HS-27A (cell line): ENCODE measurements at places on chromosomes 1 and 21.

DNA sequence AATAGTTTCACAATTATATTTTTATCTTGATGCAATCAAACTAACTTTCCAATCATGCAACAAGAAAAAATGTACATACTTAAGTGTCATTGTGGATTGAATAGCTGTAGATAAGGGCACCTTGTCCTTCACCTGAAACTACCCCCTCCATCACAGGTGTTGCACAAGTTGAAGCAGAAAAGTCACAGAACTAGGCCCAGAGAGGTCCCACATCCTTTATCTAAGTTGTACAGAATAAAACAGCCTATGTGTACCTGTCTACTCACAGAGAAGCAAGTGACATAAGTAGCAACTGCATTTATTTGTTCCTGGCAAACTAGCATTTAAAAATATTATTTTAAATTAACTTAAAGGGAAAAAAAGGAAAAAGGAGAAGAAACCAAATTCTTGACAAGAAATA is 256.8 kb downstream of the FAF1 start:
- no peak for DNase-seq

- DNase-seq, result no peak
Observed at GRCh38 chr1:116254776-116255175, 118.3 kb upstream of the ATP1A1 start.

DNA sequence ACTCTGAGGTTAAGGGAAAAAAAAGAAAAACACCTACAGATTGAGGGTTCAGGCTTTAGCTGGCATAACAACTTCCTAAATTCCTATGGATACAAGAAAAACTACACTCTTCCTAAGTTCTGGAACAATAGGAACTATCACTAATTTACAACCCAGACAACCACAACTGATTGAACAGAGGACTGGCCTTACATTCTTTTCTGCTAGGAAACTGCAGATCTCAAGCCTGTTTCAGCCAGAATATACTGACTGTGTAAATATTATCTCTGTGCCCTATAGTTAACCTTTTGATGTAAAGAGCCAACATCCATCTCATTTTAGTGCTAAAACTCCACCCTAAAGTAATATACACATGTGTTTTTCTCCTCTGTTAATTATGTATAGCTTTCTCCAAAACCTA is 1186.5 kb upstream of the TMPRSS15 start:
- DNase-seq, result no peak

DNA sequence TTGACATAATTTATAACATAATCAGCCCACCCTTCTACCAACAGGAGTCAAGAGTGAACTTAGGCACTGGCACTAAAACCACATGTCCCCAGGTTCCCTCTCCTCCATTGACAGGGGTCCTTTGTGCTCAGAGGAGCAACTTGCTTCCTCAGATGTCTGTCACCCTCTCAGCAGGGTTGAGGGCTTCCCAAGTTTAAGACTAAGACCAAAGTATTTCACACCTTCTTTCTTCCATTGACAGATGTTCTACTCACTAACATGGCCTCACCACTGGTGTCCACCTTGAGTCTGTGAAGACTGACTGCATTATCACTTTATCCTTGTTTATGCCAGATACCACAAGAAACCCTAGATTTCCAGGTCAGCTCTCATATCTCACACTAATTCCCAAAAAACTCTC is 56.5 kb downstream of the CCDC18 start:
- DNase-seq, result no peak

GRCh38 chr1:9912264-9912936 is 2.3 kb upstream of the CTNNBIP1 start:
- DNase-seq, result no peak

- DNase-seq, result no peak
Observed at GRCh38 chr1:170520601-170521000, 11.4 kb upstream of the GORAB start.

DNA sequence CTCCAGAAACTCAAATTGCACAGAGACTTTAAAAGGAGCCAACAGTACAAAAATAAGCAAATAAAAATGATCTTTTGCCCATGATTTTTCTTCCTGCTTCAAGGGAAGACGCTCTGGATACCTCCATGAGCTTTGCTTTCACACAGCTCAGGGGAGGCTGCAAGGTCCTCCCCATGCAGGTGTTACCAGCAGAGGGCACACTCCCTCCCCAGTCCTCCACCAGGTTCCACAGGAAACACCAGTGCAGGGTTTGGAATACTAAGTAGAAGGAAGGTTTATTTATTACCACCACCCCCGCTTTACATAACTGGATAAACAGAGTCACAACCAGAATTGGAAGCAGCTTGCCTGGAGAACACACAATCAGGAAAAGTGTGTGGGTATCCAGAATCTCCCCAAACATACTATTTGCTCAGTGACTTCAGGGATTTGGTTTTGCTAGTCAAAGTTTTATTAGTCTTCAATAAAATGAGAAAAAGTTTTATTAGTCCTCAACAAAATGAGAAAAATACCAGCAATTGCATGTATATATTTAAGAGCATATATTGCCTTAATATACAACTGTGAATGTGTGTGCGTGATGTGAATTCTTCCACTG is 37.3 kb downstream of the HSD3B1 start:
- no peak for DNase-seq

DNA sequence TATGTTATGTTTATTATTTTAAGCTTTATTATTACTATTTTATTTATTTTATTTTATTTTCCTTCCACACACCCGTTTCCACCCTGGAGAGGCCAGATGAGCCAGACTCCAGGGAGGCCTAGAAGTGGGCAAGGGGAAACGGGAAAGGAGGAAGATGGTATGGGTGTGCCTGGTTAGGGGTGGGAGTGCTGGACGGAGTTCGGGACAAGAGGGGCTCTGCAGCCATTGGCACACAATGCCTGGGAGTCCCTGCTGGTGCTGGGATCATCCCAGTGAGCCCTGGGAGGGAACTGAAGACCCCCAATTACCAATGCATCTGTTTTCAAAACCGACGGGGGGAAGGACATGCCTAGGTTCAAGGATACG is 468 bp upstream of the MX1 start:
- DNase-seq, result no peak

DNA sequence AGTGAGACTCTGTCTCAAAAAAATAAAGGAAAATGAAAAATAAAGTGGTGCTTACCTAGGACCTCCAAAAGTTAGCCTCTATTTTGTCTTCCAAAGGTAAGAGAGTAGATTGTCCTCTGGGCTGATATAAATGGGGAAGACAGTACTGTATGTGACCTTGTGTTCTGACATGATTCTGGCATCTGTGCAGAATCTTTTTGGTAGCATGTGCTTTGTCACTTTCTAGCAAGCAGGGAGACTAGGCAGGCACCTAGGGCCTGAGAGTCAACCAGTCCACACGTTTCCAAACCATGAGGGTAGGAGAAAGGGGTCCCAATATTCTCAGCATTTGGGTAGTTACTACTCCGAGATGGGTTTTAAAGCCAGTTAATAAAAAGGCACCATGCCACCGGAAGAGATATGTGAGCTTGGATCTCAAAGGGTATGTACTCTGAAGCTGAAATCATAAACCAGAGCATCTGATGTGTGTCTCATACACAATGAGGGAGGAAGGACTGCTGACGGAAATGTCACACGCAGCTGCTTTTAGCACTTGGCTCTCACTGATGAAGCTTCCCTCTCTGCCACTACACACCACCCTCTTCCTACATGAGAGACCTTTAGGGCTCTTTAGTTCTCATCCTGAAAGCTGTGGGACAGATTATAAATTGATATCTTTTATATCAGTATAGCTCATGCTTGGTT is 27.0 kb upstream of the SLC16A1 start:
- no peak for DNase-seq

GRCh38 chr1:34924759-34925555 is 4.5 kb downstream of the DLGAP3 start:
- DNase-seq, result peak; percentile 8

GRCh38 chr21:46114963-46115362 is 17.1 kb downstream of the COL6A2 start:
- DNase-seq, result no peak

DNA sequence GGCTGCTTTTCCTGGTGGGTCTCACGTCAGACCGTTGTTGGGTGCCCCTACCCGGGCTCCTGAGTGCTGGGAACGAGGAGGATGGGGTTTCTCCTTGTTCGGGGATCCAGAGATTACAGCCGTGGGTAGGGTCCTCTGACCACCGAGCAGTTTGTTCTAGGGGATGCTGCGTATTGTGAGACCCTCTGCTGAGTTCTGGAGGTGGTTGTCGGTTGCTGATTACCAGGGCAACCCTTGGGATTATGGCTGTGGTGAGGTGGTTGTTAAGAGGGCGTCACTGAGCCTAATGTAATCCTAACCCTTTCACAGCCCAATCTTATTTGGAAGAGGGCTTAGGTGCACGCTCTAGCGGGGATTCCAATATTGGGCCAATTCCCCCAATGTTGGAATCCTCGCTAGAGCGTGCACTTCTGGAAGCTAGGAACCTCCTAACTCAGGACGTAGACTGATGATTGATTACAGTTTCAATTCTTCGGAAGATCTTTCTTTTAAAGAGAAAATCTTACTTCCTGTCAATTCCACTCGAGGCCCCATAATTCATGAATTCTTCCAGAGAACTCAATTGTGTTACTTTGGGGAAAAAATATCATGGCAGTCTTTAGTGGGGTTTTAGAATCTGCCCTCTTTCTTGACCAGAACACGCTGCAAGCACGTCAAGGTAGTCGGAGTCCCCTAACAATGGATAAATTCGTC is 483 bp downstream of the TCEANC2 start:
- no peak for DNase-seq

- no peak for DNase-seq
Observed at GRCh38 chr1:68426594-68426993, 23.2 kb downstream of the RPE65 start.

GRCh38 chr1:96214982-96215381 is 506.6 kb upstream of the PTBP2 start:
- DNase-seq, result no peak

DNA sequence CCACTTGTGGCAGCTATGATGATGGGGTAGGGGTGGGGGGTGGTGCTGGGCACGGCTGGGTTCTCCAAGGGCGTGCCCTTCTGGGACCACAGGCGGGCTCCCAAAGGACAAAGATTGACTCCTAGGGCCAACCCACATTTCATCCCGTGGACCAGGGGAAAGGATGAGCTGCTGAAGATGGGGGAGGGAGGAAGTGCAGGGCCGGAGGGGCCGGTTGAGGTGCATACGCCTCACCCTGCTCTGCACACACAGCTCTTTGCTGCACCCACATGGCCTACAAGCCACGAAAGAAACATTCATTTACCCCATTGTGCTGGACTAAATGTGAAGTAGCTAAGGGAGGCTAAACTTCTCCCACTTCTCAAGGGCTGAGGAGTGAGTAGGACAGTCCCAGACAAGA is 34.2 kb upstream of the GNPAT start:
- no peak for DNase-seq

DNA sequence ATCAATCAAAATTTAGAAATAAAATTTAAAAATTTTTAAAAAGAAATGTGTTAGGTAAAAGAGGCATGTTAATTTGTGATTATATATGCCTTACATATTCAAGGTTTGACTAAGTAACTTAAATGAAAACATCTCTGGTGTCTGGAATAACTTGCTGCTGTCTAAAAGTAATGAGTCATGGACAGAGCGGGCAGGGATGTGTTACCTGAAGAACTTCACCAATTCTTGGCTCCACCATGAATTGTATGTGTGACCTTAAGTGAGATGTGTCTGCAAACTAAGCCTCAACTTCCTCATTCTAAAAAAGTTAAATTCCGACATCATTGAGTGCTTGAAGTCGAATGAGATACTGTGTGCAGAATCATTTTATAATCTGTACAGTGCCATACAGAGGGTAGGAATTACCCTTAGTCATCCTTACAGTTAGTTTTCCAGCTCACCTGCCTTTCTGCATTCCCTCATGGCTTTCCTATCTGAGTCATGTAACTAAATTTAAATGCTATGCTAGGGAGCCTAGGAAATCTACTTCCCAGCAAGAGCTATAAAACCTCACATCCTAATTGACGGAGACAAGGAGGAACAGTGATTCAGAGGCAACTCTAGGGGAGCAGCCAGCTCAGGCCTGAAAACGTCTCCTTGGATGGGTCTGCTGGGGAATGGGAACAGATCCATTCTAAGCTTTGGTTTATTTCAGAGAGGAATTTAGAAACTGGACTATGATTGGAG is 100.7 kb upstream of the TSPAN2 start:
- DNase-seq, result peak; percentile 65

- DNase-seq, result peak; percentile 97
Observed at GRCh38 chr21:32463889-32464300, 51.4 kb downstream of the EVA1C start.

GRCh38 chr1:21818656-21819055 is 6.6 kb downstream of the LDLRAD2 start:
- DNase-seq, result no peak

- DNase-seq, result no peak
Observed at GRCh38 chr1:31771891-31772668, 7.9 kb upstream of the ADGRB2 start.

GRCh38 chr1:111804776-111805175 is 49.1 kb downstream of the DDX20 start:
- no peak for DNase-seq

GRCh38 chr1:169572187-169572586 is 14.1 kb downstream of the F5 start:
- DNase-seq, result no peak

DNA sequence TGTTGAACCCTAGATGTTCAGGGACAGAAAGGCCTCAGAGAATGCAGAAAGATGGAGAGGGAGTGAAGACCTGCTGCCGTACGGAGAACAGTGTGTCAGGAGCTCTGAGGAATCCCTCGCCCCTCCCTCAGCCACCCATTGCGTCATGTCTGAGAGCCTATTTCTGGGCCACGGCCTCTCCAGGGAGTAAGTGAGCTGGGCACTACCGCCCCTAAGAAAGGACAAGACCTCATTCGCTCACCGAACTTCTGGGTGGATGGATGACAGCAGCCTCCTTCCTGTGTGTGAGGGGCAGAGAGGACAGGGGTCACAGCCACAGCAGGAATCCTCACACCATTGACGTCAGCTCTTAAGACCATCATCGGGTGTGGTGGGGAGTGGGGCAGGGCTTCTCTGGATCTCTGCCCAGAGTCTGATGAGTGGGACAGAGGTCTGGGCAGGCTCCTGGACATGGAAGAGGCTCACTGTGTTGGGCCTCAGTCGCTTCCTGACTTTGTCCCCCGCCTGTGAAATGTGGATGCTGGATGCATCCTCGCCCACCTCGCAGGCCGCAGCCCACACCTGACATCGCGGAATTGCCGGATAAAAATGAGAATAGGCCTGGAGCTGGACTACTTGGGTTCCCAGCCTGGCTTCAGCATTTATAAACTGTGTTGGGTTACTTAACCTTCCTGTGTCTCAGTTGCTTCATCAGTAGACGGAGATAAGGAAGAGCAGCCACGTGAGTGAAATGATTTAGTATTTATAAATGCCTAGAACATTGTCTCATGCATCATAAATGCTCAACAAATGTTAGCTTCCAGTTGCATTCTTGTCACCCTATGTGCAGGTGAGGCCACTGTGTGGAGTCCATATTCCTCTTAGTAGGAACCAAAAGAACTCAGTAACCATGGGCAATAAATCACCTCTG is 238.6 kb downstream of the TRABD2B start:
- DNase-seq, result no peak

GRCh38 chr1:6574818-6575217 is 5.0 kb upstream of the ZBTB48 start:
- DNase-seq, result no peak

DNA sequence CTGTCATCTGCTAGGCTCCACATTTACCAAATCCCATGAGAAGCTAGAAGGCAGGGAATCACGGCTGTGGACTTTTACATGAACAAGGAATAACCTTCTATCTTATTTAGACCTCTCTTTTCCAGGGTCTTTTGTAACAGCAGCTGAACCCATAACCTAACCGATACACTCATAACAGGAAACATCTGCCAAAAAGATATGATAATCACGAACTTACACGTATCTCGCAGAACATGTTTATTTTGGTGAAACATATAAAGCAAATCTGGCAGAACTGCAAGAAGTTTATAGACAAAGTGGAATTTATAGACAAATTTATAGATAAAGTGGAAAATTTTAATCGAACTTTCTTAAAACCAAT is 20.4 kb downstream of the TINAGL1 start:
- DNase-seq, result no peak
